NCI-H2081 treated with DMSO at 0.1 percent for 48 hours (cell line): ENCODE measurements at places on chromosomes 7 and 10.

- DNase-seq = no peak
Measured at GRCh38 chr7:150556521-150557138, 10.6 kb upstream of the GIMAP4 start.

DNA sequence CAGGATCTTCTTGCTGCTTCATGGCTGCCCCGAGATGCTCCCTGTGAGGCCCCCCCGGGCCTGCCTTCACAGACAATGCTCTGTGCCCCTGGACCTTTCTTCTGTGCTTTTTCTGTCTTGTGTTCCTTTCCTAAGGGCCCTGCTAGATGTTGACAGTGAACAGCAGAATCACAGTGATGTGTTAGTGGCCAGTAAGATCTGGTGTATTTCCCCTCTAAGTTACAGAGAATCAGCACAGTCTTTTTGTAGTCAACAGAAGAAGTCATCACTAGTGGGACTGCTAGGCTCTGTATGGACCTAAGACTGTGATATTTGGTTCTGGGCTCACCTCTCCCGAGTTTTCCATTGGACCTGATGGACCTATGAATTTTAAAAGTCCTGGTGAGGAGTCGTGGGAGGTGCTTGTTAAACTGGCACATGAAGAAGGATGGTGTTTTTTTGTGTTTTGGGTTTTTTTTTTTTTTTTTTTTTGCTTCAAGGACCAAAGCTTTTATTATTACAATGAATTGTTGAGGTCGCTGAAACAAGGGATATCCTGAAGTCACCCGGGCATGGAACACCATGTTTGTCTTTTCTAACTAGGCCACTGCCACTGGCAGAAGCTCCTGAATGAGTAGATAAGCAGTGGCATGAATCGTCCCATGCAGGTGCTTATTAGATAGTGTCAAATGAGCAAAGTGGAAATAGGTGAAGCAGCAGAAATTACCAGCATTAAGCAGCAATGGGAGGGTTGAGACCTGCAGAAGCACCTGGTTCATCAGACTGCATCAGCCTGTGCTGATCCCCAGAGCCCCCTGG lies 194.8 kb downstream of the CELF2 start:
- DNase-seq = no peak

GRCh38 chr7:49772916-49773217 lies 571 bp upstream of the VWC2 start:
- no peak for DNase-seq

DNA sequence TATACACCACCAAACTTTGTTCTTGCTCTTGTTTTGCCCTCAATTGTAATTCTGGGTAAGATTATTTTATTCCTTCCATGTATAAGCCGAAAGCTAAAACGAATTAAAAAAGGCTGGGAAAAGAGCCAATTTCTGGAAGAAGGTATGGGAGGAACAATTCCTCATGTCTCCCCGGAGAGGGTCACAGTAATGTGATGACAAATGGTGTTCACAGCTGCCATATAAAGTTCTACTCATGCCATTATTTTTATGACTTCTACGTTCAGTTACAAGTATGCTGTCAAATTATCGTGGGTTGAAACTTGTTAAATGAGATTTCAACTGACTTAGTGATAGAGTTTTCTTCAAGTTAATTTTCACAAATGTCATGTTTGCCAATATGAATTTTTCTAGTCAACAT lies 12.5 kb upstream of the CFAP69 start:
- no peak for DNase-seq

GRCh38 chr7:83468251-83468739 lies 180.6 kb downstream of the SEMA3E start:
- peak; percentile 44 for DNase-seq

DNA sequence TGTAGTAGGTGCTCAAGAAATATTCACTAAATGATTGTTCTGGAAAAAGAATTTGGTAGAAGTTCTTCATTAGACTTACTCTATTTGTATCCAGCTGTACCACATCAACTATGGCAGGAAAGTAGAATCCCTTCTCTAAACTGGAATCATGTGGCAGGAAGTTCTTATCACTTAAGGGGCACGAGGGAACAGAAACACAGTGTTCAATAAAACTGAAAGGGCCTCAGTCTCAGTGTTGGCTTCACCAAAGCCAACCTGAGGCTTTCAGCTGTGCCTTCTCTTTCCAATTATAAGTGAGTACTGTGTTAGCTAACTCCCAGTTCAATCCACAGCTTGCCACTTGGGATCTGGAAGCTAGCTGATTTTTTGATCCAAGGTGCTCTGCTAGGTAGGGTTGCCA lies 257.6 kb upstream of the LRGUK start:
- no peak for DNase-seq

- DNase-seq = no peak
Measured at GRCh38 chr10:92239600-92240288, 51.1 kb downstream of the CPEB3 start.

- DNase-seq = no peak
Measured at GRCh38 chr7:15906436-15906835, 220.0 kb upstream of the MEOX2 start.

DNA sequence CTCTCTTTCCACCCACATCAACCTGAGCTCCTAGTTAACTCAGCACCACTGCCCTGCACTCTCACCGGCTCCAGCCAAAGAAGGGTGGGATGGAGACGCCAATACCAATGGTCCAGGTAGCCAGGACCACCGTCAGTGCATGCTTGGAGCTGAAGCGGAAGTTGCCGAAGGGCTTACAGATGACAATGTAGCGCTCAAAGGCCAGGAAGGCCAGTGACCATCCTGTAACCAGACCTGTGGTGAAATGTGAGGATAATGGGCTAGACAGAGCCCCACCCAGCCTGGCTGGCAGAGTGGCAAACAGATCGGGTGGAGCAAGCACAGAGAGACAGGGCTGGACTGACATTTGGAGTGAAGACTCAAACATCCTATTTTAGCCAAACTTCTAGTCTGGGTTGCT lies 673 bp downstream of the OPN1SW start:
- DNase-seq = no peak

GRCh38 chr7:37657816-37658215 lies 25.8 kb upstream of the GPR141 start:
- no peak for DNase-seq

- no peak for DNase-seq
Measured at GRCh38 chr10:10665750-10666149, 351.9 kb upstream of the CELF2 start.

DNA sequence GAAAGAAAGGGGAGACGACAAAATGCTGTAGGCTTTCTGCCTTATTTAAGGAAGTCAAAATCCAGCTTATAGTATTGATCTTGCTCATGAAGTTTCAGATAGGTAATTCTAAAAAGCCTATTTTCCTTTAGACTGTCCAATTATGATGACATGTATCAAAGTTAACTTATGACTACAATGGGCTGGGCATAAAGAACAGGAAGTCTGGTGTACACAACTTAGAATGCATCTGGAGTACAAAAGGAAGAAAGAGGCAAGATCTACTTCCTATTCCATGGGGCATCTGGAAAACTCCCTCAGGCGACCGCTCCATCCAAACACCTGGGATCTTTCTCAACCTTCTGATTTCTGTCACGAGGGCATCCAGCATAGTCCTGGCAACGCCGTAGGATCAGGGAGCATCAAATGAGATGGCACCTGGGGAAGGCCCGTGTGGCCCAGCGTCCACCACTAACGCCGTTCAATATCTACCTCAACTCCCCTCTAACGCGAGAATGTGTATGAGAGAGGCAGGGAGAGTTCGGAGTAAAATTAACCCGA lies 512 bp downstream of the FAM24B start:
- no peak for DNase-seq

GRCh38 chr10:810351-810846 lies 120.9 kb upstream of the DIP2C start:
- DNase-seq = no peak

DNA sequence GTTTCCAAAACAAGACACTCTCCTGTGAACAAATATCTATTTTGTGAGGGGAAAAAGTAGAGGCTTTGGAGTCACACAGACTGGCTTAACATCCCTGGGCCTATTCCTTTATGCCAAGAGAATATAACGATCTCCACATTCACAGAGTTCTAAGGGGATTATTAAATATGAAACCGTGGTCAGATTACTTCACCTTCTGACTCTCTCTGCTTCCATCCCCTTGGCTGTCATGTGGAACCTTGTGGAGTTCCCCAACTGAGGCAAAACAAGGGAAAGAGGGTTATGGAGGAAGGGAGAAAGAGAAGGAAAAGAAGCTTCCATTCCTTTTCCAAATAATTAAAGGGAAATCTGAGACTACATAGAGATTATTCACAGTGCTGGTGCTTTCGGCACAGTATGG lies 55.5 kb upstream of the ATP6V0A4 start:
- DNase-seq = no peak

GRCh38 chr10:83564889-83565588 lies 574.3 kb upstream of the GHITM start:
- no peak for DNase-seq

DNA sequence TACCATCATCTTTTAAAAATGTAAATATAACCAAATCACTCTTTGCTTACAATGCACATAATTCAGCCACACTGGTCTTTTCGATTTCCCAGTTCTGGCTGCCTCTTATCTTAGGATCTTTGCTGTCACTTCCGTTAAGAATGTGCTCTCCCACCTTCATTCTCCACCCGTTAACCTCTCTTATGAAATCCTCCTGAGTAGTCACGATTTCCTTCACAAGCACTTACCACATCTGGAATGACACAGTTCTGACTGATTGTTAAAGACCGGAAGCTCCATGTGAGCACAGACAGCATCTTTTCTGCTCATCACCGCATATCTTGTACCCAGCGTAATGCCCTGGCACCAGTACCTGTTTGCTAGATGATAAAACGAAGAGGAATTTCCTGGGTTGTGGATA lies 84.3 kb downstream of the CUL2 start:
- DNase-seq = no peak

DNA sequence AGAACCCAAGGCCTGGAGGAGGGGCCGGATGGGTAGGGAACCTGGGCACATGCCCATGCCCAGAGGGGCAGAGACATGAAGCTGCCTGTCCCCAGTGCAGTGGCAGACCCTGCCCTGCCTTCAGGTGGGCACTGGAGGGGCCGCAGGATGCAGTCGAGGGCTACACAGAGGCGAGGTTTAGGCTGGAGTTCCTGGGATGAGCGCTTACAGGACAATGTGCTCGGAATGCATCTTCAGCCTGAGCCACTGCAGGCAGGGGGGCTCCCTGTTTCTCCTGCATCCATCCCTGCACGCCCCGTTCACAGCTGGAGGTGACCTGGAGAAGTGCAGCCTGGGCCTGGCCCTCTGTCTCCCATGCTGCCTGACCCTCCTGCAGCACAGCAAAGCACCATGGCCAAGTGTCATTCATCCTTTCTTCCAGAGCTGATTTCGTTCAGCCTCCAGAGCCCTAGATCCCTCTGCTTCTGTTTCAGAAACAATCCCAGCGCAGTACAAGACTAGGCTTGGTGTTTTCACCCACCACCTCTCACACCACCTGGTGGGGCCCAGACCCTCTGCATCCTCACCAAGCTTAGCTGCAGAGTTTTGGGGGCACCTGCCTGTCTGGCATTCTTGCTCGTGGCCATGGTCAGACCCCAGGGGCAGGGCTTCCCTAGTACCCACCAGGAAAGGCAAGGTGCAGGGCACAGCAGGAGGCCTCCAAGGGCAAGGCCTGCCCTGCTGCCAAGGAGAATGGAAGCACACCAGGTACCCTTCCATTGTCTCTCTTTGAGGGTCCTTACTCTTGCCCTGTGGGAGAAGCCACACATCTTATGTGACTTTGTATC lies 311.9 kb downstream of the TCERG1L start:
- DNase-seq = no peak

GRCh38 chr10:130038019-130038555 lies 72.5 kb downstream of the C10orf143 start:
- no peak for DNase-seq

DNA sequence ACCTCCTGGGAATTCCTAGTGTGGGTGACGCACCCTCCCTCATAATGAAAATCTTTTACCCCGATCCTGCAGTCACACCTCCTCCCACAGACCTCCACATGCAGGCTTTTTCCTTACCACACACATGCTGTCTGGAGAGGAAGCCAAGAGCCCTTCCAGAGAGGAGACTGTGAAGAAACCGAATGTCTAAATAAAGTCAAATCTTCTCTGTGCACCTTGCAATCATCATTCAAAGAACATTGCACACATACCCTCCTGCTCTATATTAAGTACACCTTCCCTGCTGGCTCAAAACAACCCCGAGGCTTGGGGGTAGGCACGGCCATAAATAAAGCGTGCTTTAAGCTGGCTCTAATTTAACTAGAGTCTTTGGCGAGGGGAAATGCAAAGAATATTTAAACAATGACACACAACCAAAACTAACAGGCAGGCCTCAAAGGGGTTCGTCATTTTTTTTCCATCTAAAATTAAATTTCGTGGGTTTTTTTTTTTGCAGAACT lies 34.9 kb downstream of the CALML3 start:
- no peak for DNase-seq

DNA sequence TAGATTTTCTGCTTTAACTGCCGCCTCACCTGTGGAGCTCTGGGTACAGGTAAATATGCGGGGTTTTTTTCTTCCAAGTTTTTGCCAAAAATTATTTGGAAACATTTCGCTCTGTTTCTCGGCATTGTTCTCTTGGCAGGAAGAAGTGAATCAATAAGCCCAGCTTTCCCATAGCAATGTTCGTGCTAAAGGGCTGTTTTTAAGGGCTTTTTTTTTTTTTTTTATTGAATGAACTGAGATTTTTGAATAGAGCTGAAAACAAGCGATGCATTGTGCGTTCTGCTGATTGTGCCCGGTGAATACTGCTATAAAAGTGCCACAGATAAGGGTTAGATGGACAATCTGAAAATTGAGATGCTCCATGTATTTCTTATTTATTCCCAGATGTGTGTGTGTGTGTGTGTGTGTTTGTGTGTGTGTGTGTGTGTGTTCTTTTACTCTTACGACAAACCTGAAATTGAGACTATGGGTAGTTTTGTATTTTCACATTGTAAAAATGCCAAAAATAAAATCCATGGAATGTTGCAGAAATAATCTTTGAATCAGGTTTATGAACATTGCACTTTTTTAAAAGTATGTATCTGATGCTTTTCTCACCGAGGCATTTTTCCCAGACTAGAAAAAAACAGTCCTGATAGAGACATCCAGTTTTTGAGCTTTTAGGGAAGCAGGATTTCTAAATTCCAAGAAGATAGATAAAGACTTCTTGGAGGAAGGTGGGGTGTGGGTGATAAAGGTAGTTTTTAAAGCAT lies 30.5 kb downstream of the KIAA1217 start:
- DNase-seq = no peak

DNA sequence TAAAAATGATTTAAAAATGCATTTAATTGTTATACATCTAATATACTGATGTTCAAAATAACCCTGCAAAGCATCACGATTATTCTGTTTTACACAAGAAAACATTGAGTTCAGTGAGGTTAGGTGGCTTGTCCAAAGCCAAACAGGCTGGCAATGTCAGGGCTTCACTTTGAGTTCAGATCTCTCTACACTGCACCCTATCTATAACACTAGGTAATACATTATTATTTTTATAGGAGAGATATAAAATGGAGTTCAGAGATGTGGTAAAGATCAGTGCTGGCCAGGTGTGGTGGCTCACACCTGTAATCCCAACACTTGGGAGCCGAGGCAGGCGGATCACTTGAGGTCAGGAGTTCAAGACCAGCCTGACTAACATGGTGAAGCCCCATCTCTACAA lies 165.9 kb upstream of the MYO3A start:
- no peak for DNase-seq

GRCh38 chr7:42244828-42245227 lies 7.8 kb upstream of the GLI3 start:
- no peak for DNase-seq

- DNase-seq = no peak
Measured at GRCh38 chr10:78560341-78560688, 508.5 kb upstream of the ZMIZ1 start.

- DNase-seq = no peak
Measured at GRCh38 chr7:99313204-99313573, 12.5 kb upstream of the ARPC1A start.

- no peak for DNase-seq
Measured at GRCh38 chr7:4809091-4809591, 33.7 kb downstream of the AP5Z1 start.

GRCh38 chr7:95011146-95011928 lies 103.9 kb downstream of the PPP1R9A start:
- DNase-seq = no peak
